Fibroblast of upper back skin (primary cell): ENCODE measurements at places on chromosomes 3 and 15.

- DNase-seq = no peak
These were observed 21.6 kb downstream of the LINS1 start for GRCh38 chr15:100580414-100580813.

- no peak for DNase-seq
These were observed 667 bp downstream of the CEMIP start for GRCh38 chr15:80779658-80780415.

GRCh38 chr3:65558826-65559225, 479.9 kb downstream of the MAGI1 start:
- no peak for DNase-seq

DNA sequence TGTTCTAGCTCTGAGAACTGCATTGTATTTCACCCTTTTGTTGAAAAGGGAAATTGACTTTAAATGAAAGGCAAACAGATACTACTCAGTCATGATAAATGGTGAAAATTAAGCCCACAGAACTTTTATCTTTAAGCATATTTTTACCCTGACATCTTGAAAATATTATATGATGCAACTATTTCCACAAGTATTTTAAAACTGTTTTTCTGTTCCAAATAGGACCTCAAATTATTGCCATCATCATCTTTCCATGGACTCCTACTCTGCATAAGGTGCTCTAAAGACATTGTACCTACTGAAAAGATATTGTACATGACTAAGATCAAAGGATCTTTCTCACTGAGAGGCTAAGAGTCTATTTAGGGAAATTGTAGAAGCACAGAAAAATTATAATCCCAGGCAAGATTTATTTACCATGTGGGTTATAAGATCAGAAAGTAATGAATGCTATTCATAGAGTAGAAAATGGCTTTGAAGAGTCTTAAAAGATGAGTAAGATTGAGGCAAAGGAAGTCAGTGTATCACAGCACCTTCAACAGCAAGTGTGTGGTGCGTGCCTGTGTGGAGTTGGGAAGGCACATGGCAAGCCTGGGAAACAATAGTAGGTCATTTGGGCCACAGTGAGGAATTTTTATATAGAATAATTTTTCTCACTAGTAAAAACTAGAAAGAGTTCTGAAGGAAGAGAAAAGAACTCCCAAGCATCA, 68.8 kb downstream of the VGLL3 start:
- DNase-seq = peak; percentile 59

DNA sequence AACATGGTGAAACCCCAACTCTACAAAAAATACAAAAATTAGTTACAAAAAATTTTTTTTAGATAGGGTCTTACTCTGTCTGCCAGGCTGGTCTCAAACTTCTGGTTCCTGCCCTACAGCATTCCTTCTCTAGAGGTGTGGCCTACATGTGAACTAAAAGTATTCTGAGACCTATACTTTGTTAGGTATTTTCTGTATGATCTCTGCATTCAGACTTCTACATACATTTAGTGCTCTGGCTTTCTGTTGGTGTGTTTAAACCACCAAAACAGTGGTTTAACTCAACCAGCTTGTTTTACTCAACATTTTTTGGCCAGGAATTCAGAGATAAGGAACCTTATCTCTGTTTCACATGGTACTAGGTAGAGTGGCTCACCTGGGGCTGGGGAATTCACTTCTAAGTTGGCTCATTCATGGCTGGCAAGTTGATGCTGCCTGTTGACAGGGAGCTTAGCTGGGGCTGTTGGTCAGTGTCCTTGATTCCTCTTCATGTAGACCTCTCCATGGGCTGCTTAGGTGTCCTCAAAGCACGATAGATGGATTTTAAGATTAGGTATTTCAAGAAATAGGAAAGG, 41.4 kb upstream of the BSN start:
- no peak for DNase-seq

DNA sequence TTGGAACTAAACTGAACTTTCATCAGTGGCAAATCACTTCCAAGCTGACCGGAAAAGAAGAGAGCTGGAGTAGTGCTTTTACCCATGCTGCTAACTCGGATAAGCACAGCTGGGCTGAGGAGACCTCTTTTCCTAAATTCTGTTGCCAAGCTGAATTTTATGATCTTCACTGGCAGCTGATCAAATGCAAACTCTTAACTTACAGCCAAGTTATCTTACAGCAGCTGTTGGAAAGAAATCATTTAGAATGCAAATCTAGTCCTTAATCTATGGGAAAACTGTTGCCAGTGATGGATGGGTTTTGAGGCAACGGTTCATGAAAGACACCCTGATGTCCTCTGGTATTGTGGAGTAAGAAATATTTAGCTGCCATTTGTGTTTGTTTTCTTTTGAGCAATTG, 216.5 kb downstream of the ZNF385D start:
- DNase-seq = peak; percentile 12

- no peak for DNase-seq
These were observed 107.2 kb upstream of the RGMA start for GRCh38 chr15:93196135-93196670.

DNA sequence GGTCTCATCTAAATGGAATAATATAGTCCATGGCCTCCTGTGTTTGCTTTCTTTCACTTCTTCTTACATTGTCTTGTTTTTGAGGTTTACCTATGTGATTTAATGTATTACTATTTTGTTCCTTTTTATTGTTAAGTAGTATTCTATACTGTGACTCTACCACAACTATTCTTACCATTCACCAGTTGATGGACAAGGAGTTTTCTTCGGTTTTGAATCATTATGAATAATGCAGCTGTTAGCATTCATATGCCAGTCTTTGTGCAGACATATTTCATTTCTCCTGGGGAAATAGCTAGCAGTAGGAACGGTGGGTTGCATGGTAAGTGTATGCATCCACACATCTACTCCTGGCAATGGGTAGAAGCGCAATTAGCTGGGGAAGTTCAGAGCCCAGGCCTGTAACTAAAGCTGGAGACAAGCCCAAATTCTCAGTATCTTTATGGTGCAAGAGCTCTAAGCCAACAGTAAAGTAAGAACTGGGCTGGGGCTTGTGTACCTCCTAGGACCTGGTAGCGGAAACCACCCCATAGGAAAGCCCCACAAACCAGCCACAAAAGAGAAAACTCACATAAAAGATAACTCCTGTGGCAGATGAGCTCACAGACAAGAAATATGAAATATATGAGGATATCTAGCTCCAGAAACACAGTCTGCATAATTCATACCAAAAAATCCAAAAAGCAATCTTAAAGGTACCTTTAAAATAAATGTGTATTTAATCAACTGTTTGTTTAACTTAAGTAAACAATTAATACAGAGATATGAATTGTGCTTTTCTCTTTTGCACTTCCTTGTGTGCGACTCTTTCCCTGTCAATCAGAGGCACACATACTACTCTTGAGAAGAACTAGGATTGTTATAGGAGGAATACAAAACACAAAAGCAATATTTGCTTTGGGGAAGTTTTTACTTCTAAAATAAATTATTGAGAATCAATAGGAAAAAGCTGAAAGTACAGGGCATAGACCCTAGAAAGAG, 2.7 kb upstream of the CSTA start:
- DNase-seq = no peak

DNA sequence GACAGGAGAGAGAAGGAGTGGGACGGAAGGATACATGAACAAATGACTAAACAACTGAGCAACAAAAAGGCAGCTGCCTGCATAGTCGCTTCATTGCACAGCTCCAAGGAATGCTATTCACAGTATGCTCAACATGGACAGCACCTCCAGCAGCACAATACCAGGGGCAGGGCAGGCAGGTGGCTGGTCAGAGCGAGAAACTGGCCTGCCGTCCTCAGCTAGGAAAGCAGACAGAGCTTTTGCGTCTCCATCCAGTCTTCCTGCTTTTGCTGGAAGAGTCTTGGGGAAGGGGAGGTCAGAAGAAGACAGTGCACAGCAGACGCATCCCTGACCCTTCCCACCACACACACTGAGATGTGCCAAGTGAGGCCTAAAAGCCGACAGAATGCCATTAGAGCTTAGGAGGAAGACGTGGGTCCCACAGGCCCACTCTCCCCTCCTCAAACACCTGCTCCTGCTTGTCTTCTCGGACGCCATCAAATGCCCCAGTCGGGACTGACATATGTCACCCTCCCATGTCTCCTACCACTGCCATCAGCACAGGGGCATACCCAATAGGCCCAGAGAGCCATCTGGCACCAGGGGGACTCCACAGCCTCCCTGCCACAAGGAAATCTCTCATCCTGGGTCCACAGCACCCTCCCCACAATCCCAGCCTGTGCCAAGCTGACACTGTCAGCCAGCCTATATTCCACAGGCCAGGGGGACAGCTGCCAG, 3.9 kb downstream of the RAB6B start:
- no peak for DNase-seq

- DNase-seq = peak; percentile 61
These were observed 163.8 kb downstream of the SV2B start for GRCh38 chr15:91263632-91264531.

DNA sequence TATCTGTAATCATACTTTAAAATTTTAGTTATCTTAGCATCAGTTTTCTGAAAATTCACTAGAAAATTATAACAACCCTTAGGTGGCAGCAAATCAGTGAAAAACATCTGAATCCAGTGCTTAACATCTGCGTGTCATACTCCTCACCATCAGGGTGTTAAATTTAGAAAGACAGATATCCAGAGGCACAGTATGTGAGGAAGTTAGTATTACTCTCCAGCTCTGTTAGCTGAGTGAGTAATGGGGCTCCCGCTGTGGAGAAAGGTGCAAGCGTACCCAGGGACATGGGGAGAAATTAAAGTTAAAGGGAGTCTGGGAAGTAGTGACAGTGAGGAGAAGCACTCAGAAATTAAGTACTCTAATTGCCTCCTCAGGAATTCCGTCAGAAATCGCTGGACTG, 50.9 kb downstream of the CEP63 start:
- peak; percentile 10 for DNase-seq

- no peak for DNase-seq
These were observed 24.2 kb upstream of the BUB1B start for GRCh38 chr15:40136470-40137302.

DNA sequence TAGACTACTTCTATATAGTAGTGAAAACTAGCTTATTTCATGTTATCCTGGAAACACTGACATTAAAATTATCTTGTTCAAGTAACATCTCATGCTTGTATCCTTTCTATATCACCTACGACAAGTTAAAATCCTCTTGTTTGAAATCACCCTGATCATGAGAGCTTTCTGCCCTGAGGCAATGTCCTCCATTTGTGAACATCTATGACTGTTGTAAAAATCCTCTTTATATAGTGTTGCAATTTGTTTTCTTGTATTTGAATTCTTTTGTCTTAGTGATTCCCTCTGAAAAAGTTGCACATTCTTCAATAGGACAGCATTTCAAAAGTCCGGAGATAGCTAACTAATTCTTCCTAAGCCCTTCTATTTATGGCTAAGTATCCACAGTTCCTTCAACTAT, 480.3 kb downstream of the NSUN3 start:
- no peak for DNase-seq

- peak; percentile 9 for DNase-seq
These were observed 124.4 kb downstream of the ANO10 start for GRCh38 chr3:43497422-43497821.

- DNase-seq = peak; percentile 43
These were observed 544.9 kb downstream of the NAALADL2 start for GRCh38 chr3:175404027-175404426.

GRCh38 chr15:89781891-89782618, 5.9 kb downstream of the MESP2 start:
- peak; percentile 43 for DNase-seq

- peak; percentile 63 for DNase-seq
These were observed 101.2 kb upstream of the ETV5 start for GRCh38 chr3:186209810-186210752.

- no peak for DNase-seq
These were observed 586.1 kb upstream of the GBE1 start for GRCh38 chr3:82347585-82347984.

DNA sequence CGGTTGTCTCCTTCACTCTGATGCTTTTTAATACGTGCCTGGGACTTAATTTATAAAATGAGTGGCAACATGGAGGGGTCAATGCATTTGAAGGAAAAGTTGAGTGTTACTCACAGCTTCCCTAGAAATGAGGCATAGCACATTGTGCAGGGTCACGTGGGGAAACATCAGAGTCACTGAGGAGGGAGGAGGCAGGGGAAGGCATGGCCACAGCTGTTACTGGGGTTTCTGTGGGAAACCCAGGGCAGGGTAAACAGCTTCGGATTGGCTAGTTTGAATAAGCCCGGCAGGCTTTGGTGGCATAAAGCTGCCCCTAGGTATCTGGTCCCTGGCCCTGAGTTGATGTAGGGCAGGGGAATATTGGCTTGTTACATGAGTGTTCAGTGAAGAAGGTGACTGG, 98.9 kb upstream of the ST8SIA2 start:
- DNase-seq = no peak

GRCh38 chr3:175047786-175048185, 188.7 kb downstream of the NAALADL2 start:
- no peak for DNase-seq

GRCh38 chr3:64398476-64398875, 173.2 kb upstream of the PRICKLE2 start:
- DNase-seq = peak; percentile 90

GRCh38 chr15:101172501-101173071, 79.3 kb downstream of the CHSY1 start:
- peak; percentile 61 for DNase-seq

GRCh38 chr3:30135190-30135589, 471.2 kb upstream of the TGFBR2 start:
- DNase-seq = peak; percentile 13

GRCh38 chr3:86954226-86954625, 36.7 kb downstream of the VGLL3 start:
- peak; percentile 50 for DNase-seq

GRCh38 chr3:105676621-105677300, 192.1 kb downstream of the CBLB start:
- no peak for DNase-seq

DNA sequence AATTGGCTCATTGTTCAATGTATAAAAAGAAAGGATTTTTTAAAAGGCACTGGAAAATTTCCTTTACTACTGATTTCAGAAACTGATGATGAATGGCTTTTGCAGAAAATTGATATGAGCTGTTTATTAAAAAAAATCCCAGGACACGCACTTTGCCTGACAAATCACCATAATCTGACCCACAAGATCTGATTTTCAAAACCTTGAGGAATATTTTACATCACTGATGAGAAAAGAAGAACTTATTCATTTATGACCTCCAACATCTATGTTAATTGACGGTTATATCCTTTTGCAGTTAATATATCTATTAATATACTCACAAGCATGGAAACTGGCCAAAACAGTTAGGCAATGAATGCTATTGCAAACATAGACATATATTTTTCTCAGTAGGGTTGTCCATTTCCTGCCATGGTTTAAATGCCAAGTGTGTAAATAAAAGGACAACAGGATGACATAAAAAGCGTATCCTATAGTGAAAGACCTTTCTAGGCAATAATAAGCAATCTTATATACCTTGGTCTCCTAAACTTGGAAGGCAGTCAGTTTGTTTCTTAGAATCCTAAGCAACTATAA, 109.7 kb upstream of the SLC7A14 start:
- no peak for DNase-seq

DNA sequence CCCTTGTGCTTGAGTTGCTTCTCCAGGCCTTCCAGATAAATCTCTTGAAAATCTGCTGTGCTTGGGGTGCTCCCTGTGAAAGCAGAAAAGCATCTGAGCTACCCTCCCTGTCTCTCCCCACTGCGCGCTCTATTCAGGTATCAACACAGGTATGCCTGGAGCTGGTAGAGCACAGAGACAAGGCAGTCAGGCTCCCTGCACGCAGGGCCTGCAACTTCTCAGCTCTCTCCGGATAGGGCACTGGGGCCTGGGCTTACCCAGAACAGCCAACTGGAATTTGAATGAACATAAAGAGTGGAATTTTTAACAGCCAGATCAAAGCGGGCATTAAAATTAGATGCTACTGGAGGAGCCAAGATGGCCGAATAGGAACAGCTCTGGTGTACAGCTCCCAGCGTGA, 183.6 kb downstream of the XXYLT1 start:
- DNase-seq = no peak
